ELF-1 (cell line): ENCODE measurements at places on chromosomes 2 and 18.

DNA sequence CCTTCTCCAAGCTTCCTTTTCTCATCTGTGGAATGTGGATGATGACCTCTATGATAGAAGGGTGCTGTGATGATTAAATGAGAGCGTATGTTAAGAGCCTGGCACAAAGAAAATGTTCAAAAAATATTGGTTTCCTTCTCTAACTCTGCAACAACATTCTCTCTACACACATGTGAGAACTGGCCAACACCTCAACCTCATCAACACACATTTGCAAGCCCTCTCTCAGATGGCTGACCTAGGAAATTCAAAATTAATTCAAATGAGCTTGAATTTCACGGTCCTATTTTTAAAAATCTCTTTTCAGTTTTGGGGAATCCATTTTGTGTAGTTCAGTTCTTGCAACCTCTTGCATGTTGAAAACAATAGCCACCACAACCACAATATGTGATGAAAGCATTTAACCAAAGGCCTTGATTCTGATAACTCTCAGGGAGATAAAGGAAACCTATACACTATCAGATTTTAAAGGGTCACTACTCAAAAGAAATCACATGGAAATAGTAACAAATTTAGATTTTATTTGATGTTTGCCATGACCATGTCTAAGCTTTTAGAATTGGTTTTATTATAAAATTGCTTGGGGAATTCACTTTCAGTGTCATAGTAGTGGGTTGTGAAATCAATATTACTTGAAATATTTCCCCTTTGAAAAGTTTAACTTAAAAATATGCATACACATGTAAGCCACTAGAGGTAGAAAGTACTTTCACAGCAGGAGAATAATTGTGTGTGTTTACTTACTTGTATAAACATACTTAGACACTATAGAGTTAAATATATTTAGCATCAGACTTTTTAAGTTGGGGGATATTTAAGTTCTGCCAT lies 16.6 kb upstream of the NABP1 start:
- no peak for DNase-seq

- no peak for DNase-seq
Measured at GRCh38 chr2:204260901-204261300, 284.4 kb upstream of the PARD3B start.

DNA sequence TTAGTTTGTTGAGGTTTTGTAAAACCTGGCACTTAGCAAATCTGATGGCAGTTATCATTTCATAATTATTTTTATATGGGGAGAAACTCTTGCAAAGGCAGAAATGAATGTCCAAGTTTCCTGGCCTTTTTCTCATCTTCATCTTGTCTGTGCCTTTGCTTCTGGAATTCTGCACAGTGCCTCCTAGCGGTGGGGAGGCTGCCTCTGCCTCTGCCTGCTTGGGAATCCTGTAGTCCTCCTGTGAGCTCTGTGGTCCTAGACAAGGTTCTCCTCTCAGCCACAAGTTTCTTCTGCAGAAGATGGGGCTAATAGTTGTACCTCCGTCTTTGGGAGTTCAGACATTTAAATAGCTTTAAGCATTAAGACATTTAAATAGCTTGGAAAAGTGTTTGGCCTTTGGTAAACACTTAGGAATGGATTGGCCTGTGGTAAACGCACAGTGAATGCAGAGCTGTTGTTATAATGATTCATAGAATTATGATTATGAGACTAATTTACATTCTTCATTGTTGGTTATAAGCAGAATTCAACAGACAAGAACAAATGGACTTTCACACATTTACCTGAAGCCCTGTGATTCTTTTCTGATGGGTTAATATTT lies 101.2 kb downstream of the ZNF236 start:
- DNase-seq: peak; percentile 63

DNA sequence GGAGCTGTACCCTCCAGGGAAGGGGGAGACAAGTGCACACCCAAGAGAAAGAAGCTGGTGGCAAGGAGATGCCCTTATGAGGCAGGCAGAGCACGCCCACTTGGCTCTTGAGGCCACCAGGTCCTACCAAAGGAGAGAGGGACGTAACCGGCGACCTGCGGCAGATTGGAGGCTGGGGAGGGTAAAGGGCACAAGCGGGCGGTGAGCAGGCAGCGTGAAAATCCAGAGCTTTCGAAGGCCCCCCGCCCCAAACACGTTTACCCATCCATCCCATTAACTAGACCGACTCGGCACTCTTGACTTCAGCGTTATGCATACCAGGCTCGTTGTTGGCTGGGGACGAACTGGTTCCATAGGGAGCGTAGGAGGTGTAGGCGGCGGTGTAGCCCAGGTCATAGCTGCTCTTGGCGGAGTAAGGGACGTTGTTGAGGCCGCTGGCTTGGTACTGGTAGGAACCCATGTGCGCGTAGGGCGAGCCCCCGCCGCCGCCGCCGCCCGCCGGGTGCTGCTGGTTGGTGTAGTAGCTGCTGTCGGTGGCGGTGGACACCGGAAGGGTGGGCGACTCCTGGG lies 794 bp downstream of the DLX2 start:
- DNase-seq: peak; percentile 72

DNA sequence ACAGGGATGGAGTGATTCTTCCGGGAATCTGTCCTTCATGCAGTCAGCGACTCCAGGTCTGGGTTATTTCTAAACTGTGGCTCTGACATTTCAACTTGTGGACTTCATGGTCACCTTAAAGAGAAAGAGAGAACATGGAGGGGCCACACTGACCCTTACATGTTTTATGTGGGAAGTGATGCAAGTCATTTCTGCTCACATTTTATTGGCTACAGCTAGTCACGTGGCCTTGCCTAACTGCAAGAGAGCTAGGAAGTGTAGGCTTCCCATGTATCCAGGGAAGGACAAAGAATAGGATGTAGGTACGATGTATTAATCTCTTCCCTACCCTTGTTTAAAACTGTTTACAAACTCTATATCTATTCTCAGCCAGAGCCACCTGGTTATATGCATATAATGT lies 30.3 kb upstream of the AFTPH start:
- no peak for DNase-seq
